Activated naive CD8-positive, alpha-beta T cell treated with anti-CD3 and anti-CD28 coated beads, Interleukin-2, amount 50 U/mL, for 16 hours (primary cell): ENCODE measurements at places on chromosomes 16 and 17.

DNA sequence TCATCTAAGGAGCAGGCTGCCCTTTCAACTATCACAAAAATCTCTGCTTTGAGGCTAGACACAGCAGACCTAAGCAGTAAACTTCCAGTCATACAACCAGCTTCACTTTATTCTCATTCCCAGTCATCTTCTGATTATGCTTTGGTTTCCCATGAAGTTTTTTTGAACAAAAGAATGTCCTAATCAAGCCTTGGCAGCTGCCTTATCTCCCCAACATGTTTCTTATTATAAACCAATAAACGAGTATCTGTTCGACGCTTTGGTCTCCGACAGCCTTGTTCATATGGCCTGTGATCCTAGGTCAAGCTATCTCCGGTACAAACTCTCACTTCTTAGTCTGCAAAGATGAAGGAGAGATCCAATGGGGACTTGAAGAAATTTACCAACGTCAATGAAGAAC is 47.4 kb upstream of the CDYL2 start:
- no peak for DNase-seq

DNA sequence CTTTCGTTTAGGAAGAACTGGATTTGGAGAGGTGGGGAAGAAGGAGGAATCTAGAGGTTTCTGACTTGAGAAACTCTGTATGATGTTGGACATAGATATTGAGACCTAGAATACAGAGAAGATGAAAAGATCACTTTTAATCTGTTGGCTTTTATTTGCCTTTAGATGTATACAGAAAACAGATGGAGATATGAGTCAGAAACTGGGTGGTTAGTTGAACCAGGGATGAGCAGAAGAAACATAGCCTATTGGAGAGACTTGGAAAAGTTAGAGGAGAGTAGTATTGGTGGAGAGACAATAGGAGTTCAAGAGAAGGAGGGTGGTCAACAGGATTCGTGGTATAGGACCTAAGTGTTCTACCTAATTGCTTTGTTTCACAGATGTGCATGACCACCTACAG is 5.1 kb downstream of the PHAF1 start:
- no peak for DNase-seq

- no peak for DNase-seq
Observed at GRCh38 chr16:57148481-57148880, 37.4 kb downstream of the PSME3IP1 start.

GRCh38 chr16:85960486-85961046 is 61.6 kb downstream of the IRF8 start:
- DNase-seq = no peak

DNA sequence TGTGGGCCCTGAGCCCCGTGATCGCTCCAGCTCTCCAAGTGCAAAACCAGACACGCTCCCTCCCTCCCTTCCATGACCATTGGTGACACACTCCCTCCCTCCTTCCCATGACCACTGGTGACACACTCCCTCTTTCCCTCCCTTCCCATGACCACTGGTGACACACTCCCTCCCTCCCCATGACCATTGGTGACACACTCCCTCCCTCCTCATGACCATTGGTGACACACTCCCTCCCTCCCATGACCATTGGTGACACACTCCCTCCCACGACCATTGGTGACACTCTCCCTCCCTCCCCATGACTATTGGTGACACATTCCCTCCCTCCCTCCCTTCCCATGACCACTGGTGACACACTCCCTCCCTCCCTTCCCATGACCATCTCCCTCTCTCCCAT is 56.3 kb downstream of the LMF1 start:
- no peak for DNase-seq

- peak; percentile 60 for DNase-seq
Observed at GRCh38 chr17:42405963-42406495, 17.0 kb downstream of the CAVIN1 start.

GRCh38 chr17:19482576-19482975 is 51.1 kb upstream of the SLC47A1 start:
- no peak for DNase-seq

GRCh38 chr17:9217151-9218056 is 196.1 kb downstream of the NTN1 start:
- no peak for DNase-seq

GRCh38 chr17:62101090-62101489 is 36.0 kb upstream of the MED13 start:
- DNase-seq = no peak

DNA sequence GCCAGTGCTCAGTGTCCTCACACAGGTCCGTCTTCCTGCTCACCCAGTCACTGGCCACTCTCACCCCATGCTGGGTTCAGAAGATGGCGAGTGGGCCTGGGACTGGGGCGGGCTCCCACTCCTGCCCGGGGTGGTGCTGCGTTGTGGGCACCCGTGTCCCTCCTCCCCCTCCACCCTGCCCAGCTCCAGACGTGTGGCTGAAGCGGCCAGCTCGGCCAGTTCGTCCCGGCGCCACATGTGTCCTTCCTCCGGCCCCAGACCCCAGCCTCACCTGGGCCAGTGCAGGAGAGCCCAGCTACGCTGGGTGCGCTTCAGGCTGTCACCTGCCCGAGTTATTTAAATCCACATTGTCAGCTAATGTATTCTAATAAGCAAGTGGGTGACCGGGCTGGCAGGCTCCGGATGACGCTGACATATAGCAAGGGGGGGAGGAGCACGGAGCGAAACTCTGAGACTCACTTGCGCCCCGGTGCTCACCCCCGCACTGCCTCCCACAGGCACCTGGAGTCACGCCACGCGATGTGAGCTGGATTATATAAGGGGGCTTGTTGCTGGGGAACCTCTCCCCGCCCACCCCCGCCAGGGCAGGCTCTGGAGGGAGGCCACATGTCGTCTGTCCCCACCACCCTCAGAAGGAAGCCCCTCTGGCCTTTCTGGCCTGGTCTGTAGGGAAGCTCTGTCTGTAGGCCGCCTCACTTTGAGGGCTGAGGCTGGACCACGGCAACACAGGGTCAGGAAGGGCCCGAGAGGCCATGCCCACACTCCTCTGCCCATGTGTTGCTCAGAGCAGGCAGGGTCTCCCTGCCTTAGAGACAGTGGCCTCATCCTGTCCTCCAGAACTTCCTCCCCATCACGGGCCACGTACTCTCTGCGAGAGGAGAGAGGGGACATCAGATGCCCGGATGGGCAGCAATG is 7.1 kb upstream of the BAIAP2 start:
- DNase-seq = no peak

DNA sequence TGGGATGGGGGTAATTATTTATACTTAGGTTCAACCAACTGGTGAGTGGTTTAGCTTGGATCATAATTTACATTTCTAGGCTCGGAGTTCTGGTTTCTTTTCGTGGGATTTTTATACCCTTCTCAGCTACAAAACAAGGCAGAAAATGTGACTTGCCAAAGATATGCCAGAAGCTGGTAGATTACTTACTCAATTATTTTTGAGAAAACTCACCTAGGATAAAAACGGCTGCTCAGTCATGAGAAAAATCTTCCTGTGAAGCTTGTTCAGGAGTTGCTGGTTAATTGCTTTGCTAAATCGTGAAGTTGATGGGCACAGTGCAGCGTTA is 1.1 kb downstream of the NDEL1 start:
- no peak for DNase-seq

GRCh38 chr16:75383141-75383540 is 50.2 kb downstream of the CFDP1 start:
- no peak for DNase-seq

- no peak for DNase-seq
Observed at GRCh38 chr17:57366558-57367351, 110.4 kb downstream of the MSI2 start.

- no peak for DNase-seq
Observed at GRCh38 chr16:31695667-31696066, 168.0 kb downstream of the AHSP start.

DNA sequence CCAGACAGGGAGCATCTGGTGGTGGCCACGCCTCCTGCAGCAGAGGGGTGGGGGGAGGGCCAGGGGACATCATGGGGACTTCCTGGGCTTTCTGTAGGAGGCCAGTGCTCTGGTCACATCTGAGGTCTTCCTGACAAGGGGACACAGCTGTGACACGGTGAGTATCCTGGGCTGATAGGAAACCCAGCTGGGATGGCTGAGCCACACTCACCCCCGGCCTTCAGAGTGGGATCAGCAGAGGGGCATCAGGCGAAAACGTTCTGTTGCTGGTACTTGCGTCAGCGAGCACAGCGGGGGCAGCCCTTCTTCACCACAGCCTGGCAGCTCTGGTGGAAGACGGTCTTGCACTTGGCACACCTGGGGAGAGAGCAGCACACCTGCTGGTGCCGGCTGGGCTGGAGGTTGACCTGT is 122.9 kb upstream of the SMURF2 start:
- DNase-seq = no peak

- DNase-seq = no peak
Observed at GRCh38 chr16:68372381-68372720, 61.5 kb downstream of the PRMT7 start.

DNA sequence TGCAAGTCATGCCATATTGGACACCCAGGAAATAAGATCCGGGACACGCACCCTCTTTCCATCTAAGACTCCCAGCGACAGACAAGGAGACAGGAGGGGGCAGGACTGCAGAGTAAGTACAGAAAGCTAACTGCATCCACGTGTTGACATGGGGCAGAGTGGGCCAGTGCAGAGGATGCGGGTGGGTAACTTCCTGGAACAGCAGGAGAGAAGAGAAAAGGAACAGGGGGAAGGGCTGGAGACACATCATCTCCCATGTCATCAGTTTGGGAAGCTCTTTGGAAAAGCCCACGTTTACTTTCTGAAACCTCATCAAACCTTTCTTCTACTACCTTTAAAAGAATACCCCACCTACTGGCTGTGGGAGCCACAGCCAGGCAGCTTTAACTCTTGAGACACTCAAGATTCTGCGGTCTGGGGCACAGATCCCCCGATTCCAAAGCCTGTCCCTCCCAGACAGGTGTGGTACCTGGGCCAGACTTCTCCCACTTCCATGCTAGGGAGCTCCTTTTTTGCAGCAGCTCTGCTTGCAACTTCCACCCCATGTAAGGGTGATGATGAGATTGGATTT is 273.5 kb upstream of the RPL38 start:
- DNase-seq = no peak

DNA sequence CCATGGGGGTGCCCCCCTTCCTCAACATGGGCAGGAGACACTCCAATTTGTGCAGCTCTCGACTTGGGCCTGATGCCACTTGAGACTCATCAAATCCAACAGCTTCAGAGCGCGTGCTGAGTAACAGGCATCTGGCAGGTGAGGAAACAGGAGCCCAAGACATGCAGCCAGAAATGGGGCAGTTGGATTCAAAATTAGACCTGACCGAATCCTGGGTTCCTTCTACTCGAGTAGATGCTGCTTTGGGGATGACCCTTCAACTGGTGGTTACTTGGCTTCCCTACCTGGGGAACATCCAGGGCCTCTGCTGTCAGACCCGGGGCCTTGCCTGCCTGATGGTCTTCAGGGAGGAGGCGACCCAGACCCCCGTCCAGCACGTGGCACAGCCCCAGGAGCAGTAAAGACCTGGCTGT is 488 bp upstream of the NTN3 start:
- DNase-seq = no peak

DNA sequence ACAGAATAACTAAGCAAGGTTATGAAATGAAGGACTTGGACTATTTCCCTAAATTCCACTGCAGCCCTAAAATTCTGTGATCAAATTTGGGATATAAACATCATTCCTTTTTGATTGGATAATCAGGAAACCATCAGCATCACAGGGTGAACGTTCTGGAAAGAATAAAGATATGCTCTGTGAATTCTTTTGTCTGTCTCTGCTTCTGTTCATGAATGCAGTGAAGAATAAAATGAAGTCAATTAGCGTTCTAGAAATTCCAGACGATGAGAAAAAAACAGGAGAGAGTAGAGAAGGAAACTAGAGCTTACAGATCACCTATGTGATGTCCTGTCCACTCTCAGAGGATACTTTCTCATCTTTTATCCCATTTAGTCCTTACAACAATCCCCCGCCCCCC is 295.1 kb upstream of the SOX9 start:
- DNase-seq = no peak

GRCh38 chr16:65494609-65495008 is 372.7 kb upstream of the CDH11 start:
- no peak for DNase-seq

DNA sequence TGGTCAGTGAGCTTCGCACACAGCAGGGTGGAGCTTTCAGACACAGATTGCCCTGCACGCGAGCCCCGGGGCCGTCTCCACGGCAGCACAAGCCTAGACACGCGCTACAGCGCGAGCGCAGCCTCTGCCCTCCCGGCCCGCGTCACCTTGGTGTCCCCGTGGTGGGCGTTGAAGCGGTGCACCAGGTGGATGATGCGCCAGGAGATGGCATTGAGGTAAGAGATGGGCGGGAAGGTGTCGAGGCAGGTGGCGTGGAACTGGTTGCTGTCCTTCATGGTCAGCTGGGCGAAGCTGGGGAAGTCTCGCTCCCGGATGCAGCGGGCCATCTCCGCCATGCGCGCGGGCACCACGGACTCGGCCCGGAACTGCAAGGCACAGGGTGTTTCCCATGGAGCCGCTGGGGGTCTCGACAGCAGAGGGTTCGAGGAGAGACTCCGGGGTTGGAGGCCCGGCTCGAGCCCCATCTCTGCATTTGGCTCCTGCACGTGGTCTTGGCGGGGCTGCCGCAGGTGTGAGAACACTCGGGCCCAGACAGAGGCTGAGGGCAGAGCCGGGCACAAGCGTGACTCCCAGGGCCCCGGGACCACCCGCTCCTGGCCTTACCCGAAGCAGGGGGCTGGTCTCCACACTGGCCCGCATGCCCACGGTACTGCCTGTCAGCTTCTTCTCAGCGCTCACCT is 4.3 kb upstream of the CYBA start:
- DNase-seq = no peak

DNA sequence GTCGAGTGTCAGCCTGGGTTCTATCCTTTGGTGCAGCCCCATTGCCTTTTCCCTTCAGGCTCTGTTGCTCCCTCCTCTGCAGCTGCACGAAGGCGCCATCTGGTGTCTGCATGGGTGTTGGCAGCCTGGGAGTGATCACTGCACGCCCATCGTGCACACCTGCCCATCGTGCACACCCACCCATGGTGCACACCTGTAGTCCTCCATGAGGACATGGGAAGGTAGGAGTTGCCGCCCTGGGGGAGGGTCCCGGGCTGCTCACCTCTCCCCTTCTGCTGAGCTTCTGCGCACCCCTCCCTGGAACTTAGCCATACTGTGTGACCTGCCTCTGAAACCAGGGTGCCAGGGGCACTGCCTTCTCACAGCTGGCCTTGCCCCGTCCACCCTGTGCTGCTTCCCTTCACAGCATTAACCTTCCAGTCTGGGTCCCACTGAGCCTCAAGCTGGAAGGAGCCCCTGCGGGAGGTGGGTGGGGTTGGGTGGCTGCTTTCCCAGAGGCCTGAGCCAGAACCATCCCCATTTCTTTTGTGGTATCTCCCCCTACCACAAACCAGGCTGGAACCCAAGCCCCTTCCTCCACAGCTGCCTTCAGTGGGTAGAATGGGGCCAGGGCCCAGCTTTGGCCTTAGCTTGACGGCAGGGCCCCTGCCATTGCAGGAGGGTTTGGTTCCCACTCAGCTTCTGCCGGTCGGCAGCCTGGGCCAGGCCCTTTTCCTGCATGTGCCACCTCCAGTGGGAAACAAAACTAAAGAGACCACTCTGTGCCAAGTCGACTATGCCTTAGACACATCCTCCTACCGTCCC is 2.9 kb downstream of the CTRL start:
- DNase-seq = peak; percentile 60
